GM18507 (cell line): ENCODE measurements at places on chromosomes 4 and X.

DNA sequence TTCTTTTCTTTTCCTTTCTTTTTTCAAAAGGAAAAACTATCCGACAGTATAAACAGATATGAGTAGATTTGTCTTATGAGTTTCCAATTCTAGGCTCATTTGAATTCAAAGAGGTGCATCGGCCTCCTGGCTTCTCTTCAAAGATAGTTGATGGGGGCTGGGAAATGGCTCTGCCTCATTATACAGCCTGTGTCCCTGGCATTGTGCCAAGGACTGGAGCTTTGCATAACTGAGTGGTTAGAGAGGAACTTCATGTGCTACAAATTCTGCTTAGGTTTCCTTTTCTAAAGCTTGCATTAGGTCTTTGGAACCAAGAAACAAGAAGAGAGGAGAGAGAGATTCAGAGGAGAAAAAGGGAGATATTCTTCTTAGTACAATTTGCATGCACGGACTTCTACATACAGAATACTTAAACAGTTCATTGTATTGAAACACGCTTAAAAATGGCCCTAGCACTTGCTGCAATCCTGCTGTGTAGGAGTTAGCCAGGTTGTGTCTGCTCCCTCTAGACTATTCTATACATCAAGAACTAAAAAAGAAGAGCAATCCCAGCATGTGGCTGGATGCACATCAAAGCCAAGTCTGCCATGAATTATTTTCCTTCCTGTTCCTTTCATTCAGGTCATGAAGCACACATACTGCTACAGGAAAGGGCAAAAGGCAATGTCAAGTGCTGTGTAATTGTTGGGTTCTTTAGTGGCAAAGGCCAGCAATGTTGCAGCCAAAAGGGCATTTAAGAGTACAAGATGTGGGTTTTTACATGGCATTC is 70.9 kb downstream of the INTS12 start:
- no peak for DNase-seq

- no peak for DNase-seq
Observed at GRCh38 chrX:150363561-150364346, 637 bp downstream of the MAMLD1 start.

GRCh38 chr4:5365071-5366008 is 314.1 kb downstream of the STK32B start:
- no peak for DNase-seq

- no peak for DNase-seq
Observed at GRCh38 chr4:31995943-31996901, 1276.1 kb downstream of the PCDH7 start.

GRCh38 chr4:186723292-186724057 is at the start of gene FAT1:
Gene FAT1 (minus strand): TSS chr4:186723856. CDS start chr4:186709827, 14,029 bp downstream.
- DNase-seq: no peak

GRCh38 chrX:72019487-72019886 is 108.8 kb downstream of the NHSL2 start:
- no peak for DNase-seq

DNA sequence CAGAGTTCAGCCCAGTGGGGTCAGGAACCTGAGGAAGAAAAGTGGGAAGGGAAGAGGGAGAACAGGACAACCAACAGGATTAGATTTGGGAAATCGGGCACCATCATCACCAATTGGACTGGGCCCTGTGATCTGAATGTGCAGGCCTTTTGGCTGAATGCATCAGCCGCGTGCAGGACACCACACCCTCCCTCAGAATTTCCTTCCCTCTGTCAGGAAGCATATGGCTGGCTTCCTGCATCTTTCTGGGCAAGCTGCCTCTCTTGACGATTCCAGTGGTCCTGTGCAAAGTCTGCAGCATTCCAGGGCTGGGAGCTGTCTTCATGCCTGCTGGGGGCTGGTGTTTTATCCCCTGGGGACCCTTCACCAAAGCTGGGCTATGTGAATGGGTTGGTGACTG is 16.4 kb downstream of the MAGEA4 start:
- DNase-seq: no peak

DNA sequence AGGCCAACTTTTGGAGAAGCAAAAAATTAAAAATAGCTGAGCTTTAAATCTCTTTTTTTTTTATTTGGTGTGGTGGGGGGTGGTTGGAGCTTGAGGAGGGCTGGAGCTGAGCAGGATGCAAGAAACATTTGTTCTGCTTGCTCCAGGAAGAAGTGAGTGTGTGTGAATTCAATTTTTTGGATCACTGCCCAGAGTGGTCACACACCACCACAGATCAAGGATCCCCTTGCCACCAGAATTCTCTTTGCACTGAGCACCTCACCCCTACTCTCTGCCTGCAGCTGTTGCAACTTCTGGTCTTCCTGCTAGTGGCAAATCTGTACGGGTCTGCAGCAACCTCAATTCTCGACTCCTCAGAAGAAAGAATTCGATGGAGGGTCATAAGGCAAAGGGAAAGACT is 19.9 kb upstream of the PLP1 start:
- DNase-seq: no peak

DNA sequence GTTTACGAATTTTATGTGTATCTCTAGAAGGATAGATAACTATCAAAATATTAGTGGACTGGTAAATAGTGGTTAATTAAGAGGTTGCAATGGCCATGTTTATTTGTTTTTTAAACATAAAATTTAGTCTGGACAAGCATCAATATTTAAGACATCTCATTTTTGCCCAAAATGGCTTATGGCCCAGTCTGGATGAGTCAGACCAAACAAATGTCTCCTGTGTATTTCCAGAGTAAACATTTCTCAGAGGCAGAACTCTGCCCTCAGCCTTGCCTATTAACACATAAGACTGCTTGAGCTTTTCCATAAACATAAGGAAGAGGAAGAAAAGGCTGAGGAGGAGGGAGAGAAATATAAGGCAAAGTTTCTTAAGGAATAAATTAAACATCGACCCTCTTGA is 277.1 kb upstream of the DIAPH2 start:
- no peak for DNase-seq

DNA sequence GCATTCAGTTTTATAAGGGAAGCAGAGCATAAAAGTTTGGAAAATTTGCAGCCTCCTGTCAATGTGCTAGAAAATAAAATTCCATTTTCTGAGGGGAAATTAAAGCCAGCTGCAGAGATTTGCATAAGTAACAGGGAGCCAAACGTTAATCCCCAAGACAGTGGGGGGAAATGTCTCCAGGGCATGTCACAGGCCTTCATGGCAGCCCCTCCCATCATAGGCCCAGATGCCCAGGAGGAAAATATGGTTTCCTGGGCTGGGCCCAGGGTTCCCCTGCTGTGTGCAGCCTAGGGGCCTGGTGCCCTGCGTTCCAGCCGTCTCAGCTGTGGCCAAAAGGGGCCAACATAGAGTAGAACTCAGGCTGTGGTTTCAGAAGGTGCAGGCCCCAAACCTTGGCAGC is 9.3 kb downstream of the RNF4 start:
- no peak for DNase-seq

GRCh38 chr4:105966051-105966450 is 70.8 kb downstream of the NPNT start:
- no peak for DNase-seq

DNA sequence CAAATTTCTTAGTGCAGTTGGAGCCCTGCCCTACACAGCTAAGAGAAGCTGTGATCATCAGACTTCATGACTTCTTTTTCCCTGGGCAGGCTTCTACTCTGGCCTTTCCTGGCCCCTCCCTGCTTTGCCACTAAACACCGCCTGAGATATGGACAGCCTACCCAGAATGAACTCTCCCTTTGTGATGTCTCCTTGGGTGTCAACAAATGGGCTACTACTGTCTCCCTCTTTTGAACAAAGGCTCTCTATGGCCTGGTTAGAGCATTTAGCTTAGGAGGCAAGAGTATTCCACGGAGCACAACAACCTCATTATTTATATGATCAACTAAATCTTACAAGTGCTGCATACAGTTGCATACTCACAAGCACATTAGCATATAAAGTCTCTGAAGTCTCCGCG is 127.6 kb upstream of the HCCS start:
- no peak for DNase-seq
